ENCODE measurements at places on chromosomes 3 and 15.

- DNase-seq: no peak
These were observed 11.8 kb upstream of the FAM174B start for GRCh38 chr15:92667287-92667904.

DNA sequence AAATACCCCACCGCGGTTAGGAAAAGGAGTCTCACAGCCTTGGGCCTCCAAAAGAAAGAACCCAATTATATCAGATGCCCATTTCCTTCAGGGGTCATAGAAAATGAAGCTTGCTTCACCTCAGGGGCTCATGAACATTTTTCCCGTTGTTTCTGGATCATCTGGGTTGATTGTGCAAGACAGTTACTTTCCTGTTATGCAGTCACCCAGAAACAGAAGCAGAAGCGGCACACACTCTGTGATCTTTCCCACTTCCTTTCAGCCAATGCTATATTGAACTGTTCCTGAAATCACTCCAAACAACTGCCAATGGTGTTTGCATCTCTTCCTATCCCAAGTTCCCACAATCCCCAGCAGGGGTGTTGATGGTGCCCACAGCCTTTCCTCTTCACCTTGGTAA is 295.6 kb upstream of the RASGRP1 start:
- DNase-seq: no peak

GRCh38 chr15:67175643-67176071 is 78.8 kb downstream of the AAGAB start:
- no peak for DNase-seq

GRCh38 chr3:133940536-133940935 is 44.9 kb upstream of the RAB6B start:
- no peak for DNase-seq

DNA sequence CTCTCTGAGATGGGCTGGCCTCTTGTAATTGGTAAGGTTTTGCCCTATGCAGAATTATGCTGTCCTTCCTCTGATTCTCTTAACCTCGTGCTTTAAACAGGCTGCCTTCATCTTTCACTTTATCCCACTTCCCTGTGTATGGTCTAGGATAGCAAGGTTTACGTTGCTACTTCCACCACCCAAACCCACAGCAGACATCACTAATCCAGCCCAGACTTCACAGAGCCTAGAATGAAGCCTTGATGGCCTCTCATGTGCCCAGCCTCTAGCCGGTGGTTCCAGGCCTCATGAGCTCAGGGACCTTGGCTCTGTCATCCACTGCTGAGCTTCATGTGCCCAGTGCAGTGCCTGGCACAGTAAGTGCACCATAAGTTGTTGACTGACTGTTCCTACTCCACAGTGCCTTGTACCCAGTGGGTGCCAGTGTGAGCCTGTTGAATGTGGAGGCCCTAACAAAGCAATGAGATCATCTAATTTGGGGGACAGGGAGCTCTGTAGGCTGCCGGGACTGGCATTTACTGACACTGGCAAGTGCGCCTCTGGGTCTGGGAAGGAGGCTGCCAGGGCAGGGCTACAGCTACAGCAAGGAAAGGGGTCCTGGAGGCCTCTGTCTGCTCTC is 12.5 kb downstream of the SLC6A6 start:
- no peak for DNase-seq

- no peak for DNase-seq
These were observed 830.3 kb downstream of the DIPK2A start for GRCh38 chr3:144801890-144802289.

DNA sequence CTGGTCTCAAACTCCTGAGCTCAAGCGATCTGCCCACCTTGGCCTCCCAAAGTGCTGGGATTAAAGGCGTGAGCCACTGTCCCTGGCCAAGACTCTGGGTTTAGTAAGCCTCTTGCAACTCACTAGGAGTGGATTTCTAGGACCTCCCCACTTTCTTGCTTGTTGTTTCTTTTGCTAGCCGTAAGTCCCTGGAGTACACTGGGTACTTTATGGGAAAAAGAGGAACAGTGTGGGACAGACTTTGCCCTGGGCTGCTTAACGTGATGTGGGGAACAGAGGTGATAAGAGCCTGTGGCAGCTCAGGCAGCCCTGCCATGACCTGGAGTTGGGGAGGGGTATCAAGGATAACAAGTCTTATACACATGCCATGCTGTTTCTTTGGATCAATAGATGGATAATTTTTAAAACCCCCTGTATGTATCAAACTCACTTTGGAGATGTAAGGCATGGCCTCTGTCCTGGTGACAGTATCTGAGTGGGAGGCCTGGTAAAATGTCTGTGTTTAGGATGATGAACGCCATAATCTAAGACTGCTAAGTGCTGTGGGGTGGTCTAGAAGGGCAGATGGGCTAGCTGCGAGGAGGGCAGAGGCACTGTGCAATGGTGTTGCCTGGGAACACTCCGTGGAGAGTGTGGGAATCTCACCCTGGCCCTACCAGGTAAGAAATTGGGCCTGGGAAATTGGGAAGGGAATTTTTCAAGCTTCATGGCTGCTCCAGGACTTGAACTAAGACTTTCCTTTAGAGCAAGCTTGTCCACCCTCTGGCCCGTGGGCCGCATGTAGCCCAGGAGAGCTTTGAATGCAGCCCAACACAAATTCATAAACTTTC is 54.8 kb downstream of the SMAD3 start:
- DNase-seq: no peak

Measured in right lung (tissue), 10 donors.